ENCODE measurements at places on chromosomes 2 and 18.

DNA sequence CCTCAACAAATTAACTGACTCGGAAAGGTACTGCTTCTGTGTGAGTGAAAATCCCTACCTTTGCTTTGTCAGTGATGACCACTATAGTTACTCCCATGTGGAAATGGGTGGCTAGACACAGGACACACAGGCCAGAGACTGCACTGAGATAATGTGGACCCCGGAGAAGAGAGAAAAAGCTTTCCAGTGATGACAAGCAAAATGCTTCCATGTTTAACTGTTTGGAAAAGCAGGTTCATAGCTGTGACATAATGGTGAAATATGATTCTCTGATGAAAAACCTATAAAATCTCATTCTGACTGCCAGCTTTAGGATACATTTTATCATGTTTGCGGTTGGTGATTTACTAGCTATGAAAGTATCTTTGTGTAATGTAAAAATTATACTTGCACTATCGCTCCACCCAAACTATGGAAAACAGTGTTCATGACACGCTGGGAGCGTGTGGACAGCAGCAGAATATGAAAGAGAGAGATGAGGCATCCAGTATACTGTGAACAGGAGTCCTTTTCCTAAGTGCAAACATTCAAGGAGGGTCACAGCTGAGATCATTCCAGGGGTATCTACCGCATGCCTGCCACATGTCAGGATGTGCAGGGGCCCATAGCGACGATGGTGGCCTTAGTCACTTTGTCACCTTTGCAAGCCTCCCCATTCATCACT lies 782.7 kb upstream of the SOX11 start:
- DNase-seq = no peak

- DNase-seq = no peak
These were observed 48.6 kb downstream of the KIAA2012 start for GRCh38 chr2:202121532-202122162.

- no peak for DNase-seq
These were observed 254.0 kb downstream of the KCNJ3 start for GRCh38 chr2:154952346-154952980.

GRCh38 chr2:196927376-196928225 lies 1.1 kb upstream of the PGAP1 start:
- peak; percentile 73 for DNase-seq

DNA sequence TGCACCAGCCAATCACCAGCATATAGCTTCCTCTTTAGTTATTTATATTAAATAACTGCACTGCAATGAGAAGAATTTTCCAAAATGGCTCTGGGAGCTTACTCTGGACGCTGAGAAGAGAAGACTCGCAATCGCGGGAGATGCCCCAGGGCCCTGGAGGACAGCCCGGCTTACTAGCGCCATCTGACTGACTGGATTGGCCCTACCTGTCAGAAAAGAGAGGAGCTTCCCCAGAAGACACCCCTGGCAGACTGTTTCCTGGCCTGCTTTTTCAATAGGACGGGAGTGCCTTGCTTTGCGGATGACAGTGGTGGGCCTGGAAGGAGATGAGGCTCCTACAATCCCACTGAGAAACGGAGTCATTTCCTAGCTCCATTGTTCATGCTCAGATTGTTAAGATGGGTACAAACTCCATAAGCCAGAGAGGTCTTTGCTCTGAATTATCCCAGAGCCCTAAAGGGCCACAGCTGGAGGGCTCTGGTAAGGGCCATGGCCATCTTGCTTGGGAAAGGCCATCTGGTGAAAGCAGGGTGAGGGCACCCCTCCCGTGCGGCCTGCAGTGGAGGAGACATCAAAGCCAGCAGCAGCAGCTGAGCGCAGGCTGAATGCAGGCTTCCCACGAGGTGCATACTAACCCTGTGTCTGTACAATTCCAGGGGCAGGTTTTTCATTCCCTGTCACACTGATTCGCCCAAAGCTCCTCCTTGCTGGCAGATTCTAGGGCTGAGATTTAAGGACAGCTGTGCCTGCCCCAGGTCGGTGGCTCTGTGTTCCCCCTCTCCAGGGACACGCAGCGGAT lies 92.1 kb downstream of the GALR1 start:
- no peak for DNase-seq

- DNase-seq = no peak
These were observed 997.9 kb upstream of the CELF4 start for GRCh38 chr18:38563396-38563980.

- no peak for DNase-seq
These were observed 92.2 kb upstream of the ITGB6 start for GRCh38 chr2:160292225-160292624.

DNA sequence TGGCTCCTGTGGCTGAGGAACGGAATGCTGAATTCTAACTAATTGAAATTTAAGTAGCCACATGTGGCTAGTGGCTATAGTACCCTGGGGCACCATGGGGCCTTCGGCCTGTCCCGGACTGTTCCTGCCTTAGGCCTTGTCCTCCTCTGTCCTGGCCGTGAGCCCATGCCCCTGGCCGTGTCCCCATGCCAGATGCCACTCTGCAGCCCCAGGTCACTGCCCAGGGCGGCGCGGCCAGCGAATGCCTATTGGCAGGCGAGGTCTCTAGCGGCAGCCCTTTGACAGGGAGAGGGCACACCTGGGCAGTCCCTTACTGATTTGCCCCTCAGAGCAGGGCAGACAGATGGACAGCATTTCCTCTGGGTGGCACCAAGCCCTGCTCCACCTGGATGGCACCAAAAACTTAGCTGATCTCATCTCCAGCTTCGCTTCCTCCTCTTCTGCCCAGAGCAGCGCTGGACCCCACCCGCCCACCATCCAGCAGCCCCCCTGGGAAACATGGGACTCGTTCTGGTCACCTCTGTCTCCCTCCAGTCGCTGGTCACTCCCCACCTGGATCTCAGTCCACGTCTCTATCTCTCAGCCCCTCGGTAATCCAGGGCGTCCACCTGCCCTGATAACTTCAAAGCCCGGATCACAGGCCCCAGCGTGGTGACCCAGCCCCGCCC lies 1.1 kb upstream of the DGKD start:
- no peak for DNase-seq

DNA sequence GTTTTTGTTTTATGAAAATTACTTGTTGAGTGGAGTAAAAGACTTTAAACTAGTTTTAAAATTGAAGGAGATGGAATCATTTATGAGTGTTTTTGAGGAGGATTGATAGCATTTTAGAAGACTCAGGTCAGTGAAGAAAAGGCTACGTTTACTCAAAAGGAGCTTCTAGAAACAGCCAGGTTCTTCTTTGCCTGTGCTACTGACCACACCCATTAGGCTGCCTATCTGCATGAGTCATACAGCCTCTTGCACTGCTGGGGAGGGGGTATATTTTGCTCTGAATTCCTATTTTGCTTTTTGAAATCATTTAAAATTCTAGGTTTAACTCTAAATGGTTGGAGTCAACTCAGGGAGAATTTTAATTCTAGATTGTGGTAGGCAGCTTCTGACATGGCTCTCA lies 22.3 kb downstream of the EFEMP1 start:
- no peak for DNase-seq

GRCh38 chr2:27765621-27766286 lies 5.8 kb upstream of the MRPL33 start:
- DNase-seq = peak; percentile 37

- DNase-seq = peak; percentile 56
These were observed 81.5 kb downstream of the DPP4 start for GRCh38 chr2:161992531-161992930.

DNA sequence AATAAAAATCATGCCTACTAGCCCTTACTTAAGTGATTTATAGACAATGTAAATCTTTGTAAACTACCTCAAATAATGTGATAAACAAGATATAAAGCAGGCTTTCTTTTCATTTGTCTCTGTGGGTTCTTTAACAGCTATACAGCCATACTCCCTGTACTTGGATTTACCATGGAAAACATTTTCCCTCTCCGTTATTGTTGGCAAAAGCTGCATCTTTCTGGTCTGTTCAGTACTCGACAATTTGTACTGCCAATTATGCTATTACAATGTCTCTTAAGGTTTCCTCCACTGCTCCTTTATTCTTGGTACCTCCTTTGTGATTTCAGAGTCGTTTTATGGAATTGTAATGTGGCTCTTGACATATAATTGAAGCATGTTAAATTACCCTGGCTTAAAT lies 426.3 kb upstream of the PKDCC start:
- no peak for DNase-seq

DNA sequence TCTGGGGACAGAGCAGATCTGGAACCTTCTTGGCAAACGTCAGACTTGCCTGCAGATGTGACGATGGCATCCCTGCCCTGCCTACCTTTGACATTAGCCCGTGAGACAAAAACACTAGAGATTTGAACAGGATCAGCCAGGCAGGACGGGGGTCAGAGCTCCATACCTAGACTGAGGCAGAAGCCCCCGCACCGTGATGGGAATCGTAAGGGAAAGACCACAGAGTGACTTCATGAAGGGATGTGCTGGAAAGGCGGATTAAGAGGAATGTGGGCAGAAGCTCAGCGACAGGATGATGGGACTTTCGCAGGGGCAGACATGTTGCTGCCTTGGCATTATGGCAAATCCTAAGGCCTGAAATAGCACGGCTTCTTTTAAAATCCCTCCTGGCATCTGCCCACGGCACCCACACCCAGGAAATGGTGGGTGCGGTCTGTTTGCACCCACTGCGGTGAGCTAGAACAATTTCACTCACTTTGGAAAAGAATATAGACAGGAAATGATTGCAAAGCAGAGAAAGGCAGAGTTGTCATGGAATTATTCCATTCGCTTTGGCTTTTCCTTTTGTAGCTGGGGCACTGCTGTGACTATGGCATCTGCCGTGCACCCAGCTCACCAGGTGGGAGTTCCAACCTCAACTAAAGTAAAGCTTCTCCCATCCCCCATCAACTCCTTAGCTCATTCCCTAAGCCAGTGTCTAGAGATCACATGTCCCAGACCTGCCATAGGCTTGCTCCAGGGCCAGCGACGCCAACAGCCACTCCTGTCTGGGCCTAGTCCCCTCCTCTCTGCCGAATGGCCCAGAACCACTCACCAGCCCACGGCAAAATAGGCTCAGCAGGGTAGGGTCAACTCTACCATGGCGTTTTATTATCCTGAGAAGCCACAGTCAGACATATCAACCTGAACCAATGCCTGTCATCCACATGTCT lies 112.7 kb upstream of the NPAS2 start:
- DNase-seq = no peak

DNA sequence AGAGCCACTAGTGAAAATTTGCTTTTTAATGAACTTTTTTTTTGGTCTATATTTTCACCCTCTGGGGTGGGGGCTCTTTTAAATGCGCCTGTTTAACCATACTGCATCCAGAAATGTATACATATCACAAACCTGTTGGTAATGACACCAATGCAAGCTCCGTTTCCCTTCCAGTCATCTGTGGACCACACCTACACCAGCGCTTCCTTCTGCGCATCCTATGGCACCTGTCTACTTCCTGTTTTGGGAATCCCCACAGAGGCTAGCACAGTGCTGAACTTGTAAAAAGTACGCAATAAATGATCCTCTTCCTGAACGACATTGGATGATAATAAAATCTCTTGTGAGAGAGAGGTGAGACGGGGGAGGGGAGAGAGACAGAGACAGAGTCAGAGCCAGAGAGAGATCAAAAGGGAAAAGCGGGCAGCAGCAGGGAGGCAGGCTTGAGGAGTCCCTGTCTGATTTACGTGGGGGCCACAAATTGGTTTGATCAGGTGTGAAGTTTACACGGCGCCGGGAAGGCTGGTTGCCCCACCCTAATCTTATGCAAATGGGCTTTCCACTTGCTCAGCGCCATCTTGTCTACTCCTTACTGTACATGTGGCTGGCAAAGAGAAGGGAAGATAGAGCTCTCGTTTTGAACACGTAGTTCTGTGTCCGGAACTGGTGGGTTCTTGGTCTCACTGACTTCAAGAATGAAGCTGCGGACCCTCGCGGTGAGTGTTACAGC lies 38.1 kb upstream of the SLC38A11 start:
- no peak for DNase-seq

DNA sequence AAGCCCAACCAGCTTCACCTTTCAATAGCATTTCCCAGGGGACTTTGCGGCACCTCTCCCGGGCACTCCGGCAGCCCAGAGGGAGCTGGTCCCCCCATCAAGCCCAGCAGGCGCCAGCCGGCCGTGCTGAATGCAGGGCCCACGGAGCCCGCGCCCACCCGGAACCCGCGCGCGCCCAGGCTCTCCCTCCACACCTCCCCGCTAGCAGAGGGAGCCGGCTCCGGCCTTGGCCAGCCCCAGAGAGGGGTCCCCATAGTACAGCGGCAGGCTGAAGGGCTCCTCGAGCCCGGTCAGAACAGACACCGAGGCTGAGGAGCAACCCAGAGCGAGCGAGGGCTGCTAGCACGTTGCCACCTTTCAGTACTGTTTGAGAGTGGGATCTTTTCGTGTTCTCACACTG lies 300.8 kb downstream of the DSEL start:
- no peak for DNase-seq

GRCh38 chr18:7877609-7878008 lies 310.5 kb downstream of the PTPRM start:
- no peak for DNase-seq

DNA sequence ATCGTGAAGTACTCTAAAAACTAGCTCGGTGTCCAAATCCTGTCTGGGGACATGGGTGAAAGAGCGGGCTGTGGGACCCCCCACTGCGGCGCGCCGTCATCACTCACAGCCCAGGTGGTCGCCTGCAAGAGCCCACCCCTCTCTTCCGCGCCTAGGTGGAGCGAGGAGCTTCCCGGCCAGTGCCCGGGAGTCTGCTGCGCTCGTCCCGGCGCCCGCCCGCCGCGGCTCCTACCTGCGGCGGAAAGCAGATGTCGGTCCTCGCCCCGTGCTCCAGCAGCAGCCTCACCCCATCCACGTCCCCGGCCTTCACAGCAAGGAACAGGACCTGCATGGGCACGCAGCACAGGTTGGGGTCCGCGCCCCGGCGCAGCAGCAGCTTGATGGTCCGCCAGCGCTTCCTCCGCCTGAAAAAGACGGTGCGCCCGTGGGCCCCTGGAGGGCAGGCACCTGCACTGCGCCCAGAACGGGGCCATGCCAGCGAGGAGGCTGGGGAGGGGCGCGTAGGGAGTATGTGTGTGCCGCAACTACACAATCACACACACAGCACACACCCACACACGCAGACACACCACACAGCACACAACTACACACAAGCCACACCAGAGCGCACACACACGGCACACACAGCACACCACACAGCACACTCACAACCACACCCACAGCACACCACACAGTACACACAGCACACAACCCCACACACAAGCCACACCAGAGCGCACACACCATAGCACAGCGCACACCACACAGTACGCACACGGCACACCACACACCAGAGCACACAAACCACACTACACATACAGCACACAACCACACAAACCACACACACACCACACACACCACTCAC lies 37.4 kb downstream of the ANKMY1 start:
- no peak for DNase-seq

- no peak for DNase-seq
These were observed 325.0 kb upstream of the UBE2E3 start for GRCh38 chr2:180655393-180655792.

DNA sequence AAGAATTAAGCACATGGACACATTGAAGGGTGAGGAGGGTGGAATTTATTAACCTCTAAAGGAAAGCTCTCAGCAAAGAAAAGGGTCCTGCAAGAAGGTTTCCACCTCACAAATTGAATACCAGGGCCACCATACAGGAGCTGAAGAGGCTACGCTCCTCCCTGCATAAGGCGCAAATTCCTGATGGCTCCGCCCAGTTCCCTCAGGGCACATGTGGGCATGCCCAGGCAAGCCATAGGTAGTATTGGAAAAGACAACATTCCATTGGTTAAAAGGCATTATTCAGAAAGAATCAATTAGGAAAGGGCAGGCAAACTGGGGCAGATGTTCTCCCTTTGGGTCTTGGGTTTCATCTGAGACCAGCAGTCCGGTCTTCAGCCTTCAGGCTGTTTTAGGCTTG lies 161.2 kb downstream of the PTPRM start:
- DNase-seq = no peak

GRCh38 chr18:39776766-39777165 lies 2178.3 kb upstream of the PIK3C3 start:
- no peak for DNase-seq

Data from central memory CD4-positive, alpha-beta T cell (primary cell).